GM12892 (cell line): ENCODE measurements at places on chromosomes 3 and 15.

GRCh38 chr15:63805993-63806980 is 27.5 kb downstream of the HERC1 start:
- no peak for DNase-seq

DNA sequence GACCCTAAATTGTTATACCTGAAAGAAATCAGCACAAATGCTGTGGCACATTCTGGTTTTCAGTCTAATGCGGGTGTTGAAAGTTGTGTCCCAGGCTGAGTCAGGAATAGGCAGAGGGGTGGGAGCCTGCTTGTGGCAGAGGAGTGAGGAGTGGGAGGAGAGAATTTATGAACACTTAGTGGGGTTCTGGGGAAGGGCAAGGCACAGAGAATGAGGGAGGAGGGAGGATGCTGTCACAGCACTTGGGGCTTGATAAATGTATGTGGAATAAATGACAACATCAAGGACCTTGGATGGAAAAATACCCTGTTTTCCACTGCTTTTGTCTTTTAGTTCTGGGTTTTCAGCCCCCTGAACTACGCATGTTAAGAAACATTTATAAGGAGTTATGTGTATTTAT is 49.3 kb downstream of the ZNF621 start:
- DNase-seq, result no peak

DNA sequence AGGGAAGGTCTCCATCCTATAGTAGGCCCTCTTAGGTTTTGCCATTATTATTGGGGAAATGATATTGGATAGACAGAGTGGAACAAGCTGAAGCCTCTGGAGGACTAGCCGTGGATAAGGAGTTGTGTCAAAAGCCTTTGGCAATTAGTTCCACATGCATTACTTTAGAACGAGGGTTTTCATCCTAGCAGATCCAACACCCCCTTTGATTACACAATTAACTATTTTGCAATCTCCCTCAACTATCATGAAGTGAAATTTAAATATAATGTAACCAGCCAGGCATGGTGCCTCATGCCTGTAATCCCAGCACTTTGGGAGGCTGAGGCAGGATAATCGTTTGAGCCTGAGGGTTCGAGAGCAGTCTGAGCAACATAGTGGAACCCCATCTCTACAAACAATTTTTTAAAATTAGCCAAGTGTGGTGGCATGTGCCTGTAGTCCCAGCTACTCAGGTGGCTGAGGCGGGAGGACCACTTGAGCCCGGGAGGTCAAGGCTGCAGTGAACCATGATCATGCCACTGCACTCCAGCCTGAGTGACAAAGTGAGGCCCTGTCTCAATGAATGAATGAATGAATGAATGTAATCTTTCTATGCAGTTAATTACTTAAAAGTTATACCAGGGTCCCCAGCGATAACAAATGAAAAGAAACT is 56.8 kb downstream of the PXYLP1 start:
- no peak for DNase-seq

DNA sequence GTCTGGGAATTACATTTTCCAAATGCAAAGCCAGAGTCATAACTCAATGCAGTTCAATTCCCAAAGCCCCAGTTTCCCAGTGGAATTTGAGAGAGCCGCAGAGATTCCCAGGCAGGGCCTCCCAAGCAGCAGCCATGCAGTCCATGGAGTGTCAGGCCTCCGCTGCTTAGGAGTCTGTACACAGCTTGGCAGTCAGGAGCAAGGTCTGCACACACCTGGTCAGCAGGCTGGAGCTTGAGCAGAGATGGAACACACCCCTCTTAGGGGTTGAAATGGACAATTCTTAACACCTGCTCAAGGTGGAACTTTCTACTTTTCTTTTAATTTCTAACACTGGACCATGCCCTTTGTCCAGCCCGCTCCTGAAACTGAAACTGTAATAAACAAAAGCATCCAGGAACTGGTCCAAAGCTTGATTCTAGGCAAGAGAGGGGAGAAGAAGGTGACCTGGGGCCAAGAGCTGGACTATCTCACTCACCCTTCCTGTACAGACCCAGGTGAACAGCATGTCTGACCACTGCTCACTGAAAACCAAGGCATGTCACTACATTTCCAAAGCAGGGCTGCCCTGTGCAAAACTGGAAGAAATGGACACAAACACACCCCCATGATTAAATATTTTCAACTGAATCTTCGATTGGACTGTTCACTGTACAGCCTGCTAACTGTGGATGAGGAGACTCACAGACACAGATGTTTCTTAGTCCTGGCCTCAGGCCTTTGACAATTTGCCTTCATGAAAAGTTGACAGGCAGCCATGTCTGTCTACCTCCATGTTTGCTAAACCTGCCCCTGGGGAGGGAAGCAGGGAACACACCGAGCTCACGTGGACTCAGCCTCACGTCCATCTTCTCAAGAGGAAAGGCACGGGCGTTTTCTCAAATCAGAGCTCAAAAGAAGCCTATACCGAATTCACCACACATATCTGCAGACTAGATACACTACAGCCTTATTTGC is 48.6 kb upstream of the DUSP7 start:
- DNase-seq, result no peak

GRCh38 chr3:164332831-164333802 is 745.2 kb downstream of the SI start:
- DNase-seq, result no peak

DNA sequence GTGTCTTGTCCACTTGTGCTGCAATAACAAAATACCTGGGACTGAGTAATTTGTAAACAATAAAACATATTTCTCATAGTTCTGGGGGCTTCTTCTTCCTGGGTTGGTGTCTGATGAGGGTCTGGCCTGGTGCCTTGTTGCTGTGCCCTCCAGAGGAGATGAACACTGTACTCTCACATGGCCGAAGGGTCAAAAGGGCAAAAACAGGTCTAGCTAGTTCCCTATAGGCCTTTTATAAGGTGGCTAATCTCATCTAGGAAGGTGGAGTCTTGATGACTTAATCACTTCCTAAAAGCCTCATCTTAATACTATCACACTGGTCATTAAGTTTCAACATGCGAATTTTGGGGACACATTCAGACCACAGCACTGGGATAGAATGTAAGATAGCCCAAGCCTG is 228.4 kb downstream of the TLE3 start:
- no peak for DNase-seq

DNA sequence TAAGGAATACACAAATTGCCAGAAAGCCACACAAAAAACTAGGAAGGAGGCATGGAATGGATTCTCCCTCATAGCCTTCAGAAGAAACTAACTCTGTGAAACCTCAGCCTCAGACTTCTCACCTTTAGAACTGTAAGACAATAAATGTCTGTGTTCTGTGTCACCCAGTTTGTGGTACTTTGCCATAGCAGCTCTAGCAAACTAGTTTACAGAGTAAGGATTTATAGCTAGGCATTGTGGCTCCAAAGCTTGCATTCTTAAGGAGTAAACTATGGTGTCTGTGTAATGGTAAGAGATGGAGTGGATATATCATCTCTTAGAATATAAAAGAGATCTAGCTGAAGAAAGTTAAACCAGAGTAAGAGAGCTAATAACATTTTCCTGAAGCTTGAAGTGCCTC is 18.9 kb downstream of the EPHA6 start:
- no peak for DNase-seq

DNA sequence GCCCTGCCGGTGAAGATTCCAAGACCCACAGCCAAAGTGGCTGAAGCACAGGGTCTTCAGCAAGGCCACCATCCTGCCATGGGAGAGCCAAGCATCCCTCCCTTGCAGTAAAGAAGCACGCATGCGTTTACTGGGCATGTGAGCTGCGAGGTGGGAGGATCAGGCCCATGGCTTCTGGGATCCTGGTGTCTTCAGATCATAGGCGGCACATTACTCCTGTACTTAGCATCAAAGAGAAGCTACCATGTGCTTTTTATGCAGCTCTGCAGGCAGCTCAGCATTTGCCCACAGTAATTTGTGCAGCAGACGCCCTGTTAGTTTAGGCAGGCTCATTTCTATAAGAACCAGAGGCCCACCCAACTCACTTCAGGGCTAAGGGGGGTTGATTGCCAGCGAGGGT is 45.7 kb downstream of the IDH2 start:
- DNase-seq, result no peak

DNA sequence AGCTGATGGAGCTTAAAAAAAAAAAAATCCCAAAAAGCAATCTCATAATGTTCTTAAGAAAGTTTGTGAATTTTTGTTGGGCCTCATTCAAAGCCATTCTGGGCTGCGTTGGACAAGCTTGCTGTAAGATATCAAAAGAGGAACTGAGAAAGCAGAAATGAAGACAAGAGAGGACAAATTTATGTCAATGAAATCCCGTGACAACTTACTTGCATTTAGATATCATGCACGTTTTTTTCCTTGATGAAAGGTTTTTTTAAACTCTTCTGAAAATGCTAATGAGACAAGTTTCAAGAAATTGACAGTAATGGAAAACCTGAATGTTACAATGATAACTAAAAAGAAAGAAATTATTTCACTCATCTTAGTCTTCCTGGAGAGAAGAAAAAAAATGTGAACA is 662.9 kb downstream of the SQOR start:
- DNase-seq, result no peak

GRCh38 chr15:29934251-29934650 is 112.0 kb upstream of the TJP1 start:
- DNase-seq, result no peak

DNA sequence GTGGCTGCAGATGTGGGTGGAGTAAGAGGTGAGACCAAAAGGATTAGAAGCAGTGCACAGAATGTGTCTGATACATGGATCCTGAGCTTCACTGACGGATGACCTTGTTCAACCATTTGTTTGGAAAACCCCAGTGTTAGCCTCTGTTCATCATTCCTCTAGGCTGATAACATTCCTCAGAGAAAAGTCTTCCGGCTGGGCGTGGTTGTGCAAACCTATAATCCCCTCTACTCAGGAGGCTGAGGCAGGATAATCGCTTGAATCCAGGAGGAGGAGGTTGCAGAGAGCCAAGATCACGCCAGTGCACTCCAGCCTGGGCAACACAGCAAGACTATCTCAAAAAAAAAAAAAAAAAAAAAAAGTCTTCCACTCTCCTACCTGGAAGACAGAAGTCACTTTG is 23.1 kb upstream of the CHD2 start:
- DNase-seq, result no peak

- DNase-seq, result no peak
Measured at GRCh38 chr3:72487946-72488737, 360.1 kb downstream of the SHQ1 start.

DNA sequence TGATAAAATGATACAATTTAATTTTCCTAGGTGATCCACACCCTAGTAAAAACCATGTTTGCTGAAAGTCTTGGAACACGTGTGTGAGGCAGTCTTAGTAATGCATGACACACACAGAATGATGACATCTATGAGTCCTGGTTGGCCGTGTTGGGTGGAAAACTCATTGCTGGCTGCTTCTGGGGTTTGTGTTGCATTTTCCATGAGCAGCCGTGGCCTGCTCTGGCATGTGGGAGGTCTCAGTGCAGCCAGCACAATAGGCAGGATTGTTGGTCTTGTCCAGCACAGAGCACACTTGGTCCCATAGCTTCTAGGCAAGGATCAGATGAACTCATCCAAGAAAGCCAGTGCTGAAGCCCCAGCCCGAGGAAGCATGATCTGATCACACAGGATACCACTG is 172.8 kb upstream of the UBE3A start:
- no peak for DNase-seq

- no peak for DNase-seq
Measured at GRCh38 chr3:138916824-138917223, 30.1 kb downstream of the FOXL2 start.

DNA sequence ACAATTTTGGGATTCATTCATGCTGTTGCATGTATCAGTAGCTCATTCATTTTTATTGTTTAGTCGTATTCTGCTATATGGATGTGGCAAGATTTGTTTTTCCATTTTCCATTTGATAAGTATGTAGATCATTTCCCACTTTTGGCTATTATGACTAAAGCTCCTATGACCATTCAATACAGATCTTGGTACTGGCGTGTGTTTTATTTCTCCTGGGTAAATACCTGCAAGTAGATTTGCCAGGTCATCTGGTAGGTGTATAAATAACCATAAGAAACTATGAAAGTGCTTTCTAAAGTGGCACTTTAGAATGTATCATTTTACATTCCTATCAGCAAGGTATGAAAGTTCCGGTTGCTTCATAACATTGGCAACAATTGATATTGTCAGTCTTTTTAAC is 124.6 kb downstream of the TNIK start:
- DNase-seq, result no peak
